ENCODE measurements at places on chromosomes 7 and 10. TPM values are rescaled to one million over a fixed set of nuclear protein-coding genes. Genes with fewer than 3 reads are reported as not detected.

The NACAD gene
- total RNA-seq: 1.9 TPM

The RELN gene
- total RNA-seq: 0.88 TPM

The ANKRD1 gene
- total RNA-seq: not detected

The ADAM8 gene
- 3.5 TPM for total RNA-seq

The GRID1 gene
- total RNA-seq: 2.7 TPM

DNA sequence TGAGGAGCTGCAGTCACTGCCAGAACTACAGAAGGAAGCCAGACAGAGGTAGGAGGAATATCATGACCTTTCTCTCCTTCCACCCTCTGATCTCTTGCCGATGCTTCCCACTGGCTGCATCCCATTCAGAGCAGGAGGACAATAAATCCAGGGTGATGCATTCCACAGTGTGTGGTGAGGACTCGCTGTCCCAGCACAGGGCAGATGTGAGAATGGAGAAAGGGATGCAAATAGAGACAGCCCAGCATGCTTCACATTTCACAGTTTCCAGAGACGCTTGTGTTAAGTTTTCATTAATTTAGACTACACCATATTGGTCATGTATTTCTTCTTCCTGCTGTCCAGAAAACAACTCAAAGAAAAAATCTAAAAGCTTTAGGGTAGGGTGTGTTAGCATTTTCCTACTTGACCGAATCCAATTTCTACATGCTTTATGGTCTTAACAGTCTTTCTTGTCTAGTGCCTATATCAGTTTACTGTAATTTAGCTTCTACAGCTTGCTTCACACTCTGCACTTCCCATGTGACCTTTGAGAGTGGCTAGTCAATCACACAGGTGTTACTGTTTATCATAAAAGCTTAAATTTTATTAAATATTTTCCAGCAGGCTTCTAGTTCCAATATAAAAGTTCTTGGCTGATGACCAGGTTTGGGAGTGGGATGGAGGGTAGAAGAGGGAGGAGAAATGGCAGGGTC lies 155.6 kb downstream of the RAPGEF5 start:
- peaks cover 7% of the 10 kb centered on the region for H3K4me1 ChIP-seq
- no peaks in the 10 kb centered on the region for H3K27me3 ChIP-seq
- H3K4me3 ChIP-seq: no peak overlapping the region
- no peak overlapping the region for H3K27ac ChIP-seq

DNA sequence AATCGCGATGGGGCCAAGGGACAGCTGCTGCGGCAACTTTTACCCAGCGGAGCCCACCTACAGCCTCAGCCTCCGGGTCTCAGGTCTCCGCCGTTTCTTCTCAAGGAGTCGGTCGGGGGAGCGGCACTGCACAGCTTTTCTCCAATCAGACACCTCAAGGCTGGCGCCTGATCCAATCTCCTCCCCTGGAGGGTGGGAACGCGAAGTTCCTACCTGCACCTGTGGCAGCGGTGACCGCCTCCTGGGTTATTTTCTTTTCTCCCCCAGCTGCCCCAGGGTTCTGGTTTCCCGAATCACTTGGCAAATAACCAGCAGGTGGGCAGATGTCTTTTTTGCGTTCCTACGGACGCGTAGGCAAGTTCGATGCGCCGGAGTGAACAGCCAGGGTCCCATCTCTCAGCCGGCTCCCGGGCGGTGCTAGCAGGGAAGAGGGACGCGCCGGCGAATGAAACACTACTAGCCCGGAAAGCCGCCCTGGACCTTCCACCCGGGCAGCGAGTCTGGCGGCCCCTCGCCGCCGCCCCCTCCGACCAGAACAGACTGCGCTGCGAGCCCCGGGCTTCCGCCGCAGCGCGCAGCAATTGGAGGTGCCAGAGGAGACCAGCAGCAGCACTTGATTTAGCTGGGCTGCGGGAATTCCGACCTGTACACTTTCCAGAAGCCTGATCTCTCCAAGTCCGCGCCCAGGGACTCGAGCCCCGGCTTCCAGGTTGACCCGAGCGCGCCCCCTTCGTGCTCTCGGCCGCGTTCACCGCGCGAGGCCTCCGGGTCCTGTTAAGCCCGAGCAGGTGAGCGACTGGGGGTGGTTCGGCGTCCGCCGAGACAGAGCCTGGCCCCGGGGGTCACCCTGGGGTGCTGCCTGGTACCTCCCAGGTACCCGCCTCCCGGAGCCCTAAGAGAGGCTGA lies at the start of gene PRR15:
TSS of gene PRR15 (plus strand) at position 246 of the 906 bp plus-strand sequence. CDS start 2,495 bp downstream, outside the sequence.
- H3K27me3 ChIP-seq: peaks cover 92% of the 10 kb centered on the region
- H3K27ac ChIP-seq: peak within 1 kb of the TSS; percentile 54
- no peak for DNase-seq
- H3K36me3 ChIP-seq: no peaks in the 10 kb centered on the region
- peaks cover 28% of the 10 kb centered on the region for H3K4me1 ChIP-seq

DNA sequence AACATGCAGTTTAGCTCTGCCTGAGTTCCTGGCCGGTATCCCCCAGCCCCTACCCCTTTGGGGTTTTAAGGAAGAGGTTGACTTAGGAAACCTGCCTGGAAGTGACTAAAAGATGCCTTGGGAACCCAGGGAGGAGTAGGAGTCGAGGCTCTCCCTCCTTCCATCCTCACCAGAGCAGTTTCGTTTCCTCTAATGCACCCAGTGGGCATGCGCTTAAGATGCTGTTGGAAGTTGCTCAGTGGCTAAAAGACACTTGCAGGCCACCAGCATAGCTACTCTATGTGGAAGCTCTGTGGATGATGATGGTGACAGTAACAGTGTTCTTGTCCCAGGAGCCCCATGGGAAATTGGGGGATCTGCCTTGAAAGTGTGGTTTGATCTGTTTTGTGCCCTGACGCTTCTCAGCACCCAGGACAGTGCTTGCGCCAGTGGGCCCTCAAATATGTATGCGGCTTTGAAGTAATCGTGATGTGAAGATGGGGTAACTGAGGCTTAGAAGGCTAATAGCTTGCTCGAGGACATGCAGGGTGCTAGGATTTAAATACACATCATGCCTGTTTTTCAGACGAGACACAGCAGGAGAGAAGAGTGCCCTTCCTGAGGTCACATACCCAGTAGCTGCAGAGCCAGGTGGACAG lies 32.0 kb downstream of the TBATA start:
- H3K36me3 ChIP-seq: no peaks in the 10 kb centered on the region
- H3K4me3 ChIP-seq: no peak overlapping the region
- no peak for DNase-seq
- H3K4me1 ChIP-seq: no peaks in the 10 kb centered on the region

DNA sequence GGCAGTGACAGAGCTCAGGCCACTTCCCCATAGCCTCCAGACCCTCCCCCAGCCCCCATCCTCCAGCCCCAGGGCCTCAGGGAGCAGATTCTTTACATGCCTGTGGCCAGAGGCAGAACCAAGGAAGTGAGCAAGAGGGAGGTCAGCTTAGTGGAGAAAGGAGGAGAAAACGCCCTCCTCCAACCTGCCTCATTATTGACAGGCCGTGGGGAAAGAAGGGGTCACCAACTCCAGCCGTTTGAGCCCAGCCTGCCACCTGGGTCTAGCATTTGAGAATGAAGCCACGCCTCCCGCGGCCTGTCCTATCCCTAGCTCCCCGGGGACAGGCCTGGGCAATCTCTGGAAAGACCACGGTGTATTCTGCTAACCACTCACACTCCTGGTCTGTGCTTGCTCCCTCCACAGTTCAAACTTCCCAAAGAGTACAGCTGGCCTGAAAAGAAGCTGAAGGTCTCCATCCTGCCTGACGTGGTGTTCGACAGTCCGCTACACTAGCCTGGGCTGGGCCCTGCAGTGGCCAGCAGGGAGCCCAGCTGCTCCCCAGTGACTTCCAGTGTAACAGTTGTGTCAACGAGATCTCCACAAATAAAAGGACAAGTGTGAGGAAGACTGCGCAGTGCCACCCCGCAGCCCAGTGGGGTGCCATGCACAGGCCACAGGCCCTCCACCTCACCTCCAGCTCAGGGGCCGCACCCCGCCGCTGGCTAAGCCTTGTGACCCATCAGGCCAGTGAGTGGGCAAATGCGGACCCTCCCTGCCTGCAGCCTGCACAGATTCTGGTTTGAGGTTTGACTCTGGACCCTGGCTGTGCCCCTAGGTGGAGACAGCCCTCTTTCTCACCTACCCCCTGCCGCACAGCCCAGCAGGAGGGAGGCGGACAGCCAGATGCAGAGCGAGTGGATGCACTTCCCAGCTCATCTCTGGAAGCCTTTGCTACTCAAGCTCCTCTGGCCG lies 14.3 kb upstream of the TRIM8 start:
- peaks cover 37% of the 10 kb centered on the region for H3K4me1 ChIP-seq
- H3K4me3 ChIP-seq: no peak overlapping the region
- no peaks in the 10 kb centered on the region for H3K27me3 ChIP-seq
- H3K27ac ChIP-seq: peak overlapping the region; percentile 89

- peak overlapping the region; percentile 95 for H3K4me3 ChIP-seq
- H3K36me3 ChIP-seq: no peaks in the 10 kb centered on the region
- no peak for DNase-seq
- peak overlapping the region; percentile 96 for H3K27ac ChIP-seq
Observed at GRCh38 chr10:114173603-114173920, 441 bp downstream of the CCDC186 start.

DNA sequence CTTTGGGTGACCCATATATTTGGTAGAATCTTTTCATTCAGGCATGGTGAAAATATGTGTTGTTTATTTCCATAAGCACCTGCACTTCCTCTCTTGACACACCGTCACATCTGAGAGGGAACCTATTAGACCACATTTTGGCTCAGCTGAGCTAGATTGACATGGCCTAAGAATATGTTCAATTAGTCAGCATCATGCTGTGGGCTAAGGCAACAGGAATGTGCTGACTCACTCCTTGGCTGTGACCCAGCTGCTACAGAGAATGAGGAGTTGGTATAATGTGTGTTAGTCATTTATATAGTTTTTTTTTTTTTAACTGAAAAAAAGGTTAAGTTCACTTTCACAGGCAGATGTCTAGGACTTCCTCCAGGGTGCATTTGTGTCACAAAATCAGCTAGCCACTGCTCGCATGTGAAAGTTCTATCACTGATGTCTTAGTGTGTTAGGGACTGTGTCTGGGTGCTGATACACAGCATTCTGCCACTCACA lies 180.6 kb downstream of the SEMA3E start:
- no peak for DNase-seq
- no peaks in the 10 kb centered on the region for H3K36me3 ChIP-seq
- no peak overlapping the region for H3K27ac ChIP-seq

DNA sequence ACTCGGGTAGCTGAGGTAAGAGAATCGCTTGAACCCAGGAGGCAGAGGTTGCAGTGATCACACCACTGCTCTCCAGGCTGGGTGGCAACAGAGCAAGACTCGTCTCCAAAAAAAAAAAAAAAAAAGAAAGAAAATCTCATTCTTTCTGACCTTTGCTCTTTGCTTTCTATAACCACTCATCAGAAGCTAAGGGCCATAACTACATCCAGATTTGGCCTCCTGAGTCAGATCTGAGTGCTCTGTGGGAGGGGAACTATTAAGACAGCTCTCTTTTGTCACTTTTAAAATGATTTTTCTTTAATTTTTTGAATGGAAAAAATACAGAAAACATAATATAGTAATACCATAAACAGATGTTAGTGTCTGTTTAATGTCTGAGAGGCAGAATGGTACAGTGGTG lies 210.1 kb downstream of the KIAA1217 start:
- H3K4me1 ChIP-seq: peaks cover 15% of the 10 kb centered on the region
- no peak overlapping the region for H3K4me3 ChIP-seq
- H3K27ac ChIP-seq: no peak overlapping the region
- no peaks in the 10 kb centered on the region for H3K27me3 ChIP-seq

- H3K36me3 ChIP-seq: no peaks in the 10 kb centered on the region
- peak overlapping the region; percentile 69 for H3K27ac ChIP-seq
- H3K27me3 ChIP-seq: no peaks in the 10 kb centered on the region
- H3K4me1 ChIP-seq: no peaks in the 10 kb centered on the region
Observed at GRCh38 chr7:24834128-24834798, 77.0 kb upstream of the GSDME start.

- no peak overlapping the region for H3K4me3 ChIP-seq
- no peaks in the 10 kb centered on the region for H3K36me3 ChIP-seq
- DNase-seq: no peak
Observed at GRCh38 chr10:124283949-124284250, 134.8 kb downstream of the OAT start.

GRCh38 chr7:112238852-112239610 lies 32.5 kb downstream of the ZNF277 start:
- H3K27ac ChIP-seq: no peak overlapping the region
- no peaks in the 10 kb centered on the region for H3K36me3 ChIP-seq
- no peaks in the 10 kb centered on the region for H3K27me3 ChIP-seq
- peaks cover 6% of the 10 kb centered on the region for H3K4me1 ChIP-seq

DNA sequence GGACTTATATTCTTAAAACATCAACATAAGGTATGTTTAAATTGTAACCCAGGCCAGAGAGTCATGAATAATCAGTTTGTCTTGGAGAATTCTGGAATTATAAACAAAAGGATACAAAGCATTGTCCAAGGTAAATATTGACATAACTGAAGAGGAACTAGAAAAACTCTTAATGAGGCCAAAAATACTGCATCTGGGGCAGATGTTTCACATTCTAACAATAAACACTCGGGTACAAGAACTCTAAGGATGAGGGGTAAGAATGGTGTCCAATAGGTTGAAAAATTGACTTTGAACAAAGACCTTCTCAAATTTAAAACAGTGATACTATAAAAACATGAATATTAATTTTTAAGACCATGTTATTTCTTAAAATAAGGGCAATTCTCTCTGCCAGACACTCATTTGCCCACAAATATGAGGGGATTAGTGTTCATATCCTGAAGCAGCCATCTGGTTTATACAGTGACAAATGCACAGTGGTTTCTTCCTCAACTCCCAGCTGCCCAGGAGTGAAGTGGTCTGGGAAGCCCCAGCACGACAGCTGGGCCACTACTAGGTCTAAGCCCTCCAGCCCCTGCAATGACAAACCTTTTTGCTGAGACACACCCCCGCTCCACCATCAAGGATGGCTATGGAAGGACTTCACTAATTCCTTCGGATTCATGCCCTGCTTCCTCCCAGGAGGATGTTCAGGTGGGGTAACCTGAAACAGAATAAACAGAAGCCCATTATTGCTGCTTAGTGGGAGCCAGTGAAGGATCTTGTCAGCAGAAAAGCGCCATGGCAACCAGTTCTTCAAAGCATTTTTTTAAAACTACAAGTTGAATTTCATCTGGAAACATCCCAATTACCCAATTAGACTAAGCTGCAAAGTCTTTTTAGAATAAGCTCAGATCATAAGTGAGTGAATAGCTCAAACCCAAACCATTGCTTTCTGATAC lies 107.5 kb upstream of the ARID5B start:
- DNase-seq: no peak
- no peak overlapping the region for H3K27ac ChIP-seq
- no peak overlapping the region for H3K4me3 ChIP-seq
- no peaks in the 10 kb centered on the region for H3K27me3 ChIP-seq
- no peaks in the 10 kb centered on the region for H3K36me3 ChIP-seq

DNA sequence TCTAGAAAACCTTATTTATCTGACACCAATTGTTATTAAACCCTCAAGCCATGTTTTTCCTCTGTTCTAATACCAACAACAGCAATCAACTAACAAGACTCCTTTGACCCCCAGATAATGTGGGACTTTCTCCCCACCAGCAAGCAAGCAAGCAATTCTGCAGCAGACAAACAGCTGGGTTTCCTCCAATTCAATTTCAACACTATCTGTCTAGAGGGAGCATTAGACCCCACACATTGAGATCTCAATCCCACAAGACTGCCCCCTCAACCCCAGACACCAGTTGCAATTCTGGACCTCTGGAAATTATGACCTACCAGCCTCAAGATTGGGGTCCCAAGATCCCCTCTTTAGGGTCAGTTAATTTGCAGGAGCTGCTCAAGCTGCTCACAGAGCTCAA lies 89.4 kb upstream of the TMEM26 start:
- no peak for DNase-seq
- no peaks in the 10 kb centered on the region for H3K36me3 ChIP-seq
- no peaks in the 10 kb centered on the region for H3K4me1 ChIP-seq

- no peak overlapping the region for H3K4me3 ChIP-seq
- no peaks in the 10 kb centered on the region for H3K4me1 ChIP-seq
- no peaks in the 10 kb centered on the region for H3K36me3 ChIP-seq
- no peaks in the 10 kb centered on the region for H3K27me3 ChIP-seq
- no peak for DNase-seq
- no peak overlapping the region for H3K27ac ChIP-seq
Observed at GRCh38 chr7:16091701-16092310, 329.5 kb downstream of the CRPPA start.
